ENCODE measurements at places on chromosomes 6 and 20.

DNA sequence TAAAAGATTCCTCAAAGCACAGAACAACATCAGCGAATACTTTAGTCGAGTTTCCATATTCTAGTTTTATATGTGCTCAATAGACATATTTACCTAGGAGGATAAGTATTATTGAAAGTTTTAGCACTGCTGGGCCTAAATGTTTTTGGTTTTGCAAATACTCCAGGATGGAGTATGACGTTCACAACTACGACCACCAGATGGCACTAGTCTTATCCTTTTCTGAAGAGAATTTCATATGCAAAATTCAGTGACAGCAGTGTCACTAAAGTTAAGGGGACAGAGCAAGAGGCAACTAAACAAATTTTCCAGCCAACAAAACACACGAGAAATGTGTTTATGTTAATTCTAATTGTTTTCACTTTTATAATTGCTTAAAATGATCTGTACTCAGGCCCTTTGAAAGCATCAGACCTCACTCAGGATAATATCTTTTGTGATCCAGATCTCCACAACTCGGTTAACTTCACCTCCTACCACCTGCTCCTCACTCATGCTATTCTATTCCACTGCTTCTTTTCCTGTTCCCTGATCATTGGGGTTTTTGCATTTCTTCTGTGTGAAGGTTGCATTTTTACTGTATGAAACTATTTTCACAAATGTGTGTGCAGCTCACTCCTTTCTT lies 220.8 kb downstream of the TRDN start:
- no peak for DNase-seq

- no peak for DNase-seq
Measured at GRCh38 chr20:8234580-8234979, 102.5 kb downstream of the PLCB1 start.

GRCh38 chr6:147204843-147205311 lies 660 bp downstream of the STXBP5 start:
- no peak for DNase-seq

GRCh38 chr6:22636452-22636851 lies 67.1 kb downstream of the HDGFL1 start:
- no peak for DNase-seq

DNA sequence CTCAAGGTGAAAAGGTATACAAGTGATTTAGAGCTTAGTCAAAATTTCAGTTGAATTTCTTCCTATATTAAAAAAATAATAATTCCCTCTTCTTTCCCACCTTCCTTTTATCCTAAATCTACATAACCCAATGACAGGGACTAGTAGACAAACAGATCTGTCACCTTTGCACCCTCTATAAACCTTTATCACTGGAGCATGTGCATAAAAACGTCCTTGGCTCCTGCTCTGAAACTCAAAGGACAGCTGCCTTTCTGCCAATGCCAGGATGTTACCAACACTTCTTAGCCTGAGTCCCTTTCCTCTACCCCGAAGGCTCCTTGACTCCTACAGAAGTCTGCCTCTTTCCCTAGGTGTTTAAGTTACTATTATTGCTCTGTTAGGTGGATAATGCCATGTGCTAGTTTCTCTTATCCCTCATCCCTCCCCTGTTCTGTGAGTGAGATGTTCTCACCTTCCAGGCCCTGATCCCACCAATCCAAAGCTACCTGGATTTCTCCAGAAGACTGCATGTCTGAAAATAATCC lies 4.3 kb downstream of the CLVS2 start:
- DNase-seq, result no peak

GRCh38 chr20:17345321-17345720 lies 118.5 kb downstream of the PCSK2 start:
- DNase-seq, result no peak

GRCh38 chr6:151566557-151566956 lies 72.7 kb downstream of the CCDC170 start:
- no peak for DNase-seq

GRCh38 chr6:106910999-106911949 lies 63.3 kb downstream of the CD24 start:
- no peak for DNase-seq

- no peak for DNase-seq
Measured at GRCh38 chr6:11198663-11199603, 33.5 kb downstream of the NEDD9 start.

DNA sequence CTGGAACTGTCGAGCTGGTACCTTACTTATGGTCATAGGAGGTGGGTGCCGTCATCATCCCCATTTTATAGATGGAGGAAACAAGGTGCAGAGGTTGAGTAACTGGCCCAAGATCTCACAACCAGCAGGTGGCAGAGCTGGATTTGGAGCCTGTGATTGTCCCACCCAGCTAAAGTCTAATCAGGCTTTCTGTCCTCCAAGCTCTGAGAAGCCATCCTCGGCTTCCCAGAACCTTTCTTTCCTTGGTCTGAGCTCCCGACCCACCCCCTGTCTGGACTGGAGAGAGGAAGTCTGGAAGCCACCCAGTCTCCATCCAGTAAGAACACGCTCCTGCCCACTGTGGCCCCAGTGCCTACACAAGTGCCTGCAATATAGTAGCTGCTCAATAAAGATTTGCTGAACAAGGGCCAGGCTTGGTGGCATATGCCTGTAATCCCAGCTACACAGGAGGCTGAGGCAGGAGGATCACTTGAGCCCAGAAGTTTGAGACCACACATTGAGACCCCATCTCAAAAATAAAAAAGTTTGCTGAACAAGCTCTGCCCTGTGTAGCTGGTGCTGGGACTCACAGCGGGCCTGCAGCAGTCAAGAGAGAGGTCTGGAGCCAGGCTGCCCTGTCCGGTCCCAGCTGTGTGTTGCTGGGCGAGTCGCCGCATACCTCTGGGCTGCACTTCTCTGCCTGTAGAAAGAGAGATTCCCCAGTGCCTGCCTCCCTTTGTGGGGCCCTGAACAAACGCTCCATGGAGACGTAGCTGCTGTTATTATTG lies 32.5 kb upstream of the DLGAP4 start:
- no peak for DNase-seq

- no peak for DNase-seq
Measured at GRCh38 chr20:59110607-59111006, 53.0 kb upstream of the ZNF831 start.

DNA sequence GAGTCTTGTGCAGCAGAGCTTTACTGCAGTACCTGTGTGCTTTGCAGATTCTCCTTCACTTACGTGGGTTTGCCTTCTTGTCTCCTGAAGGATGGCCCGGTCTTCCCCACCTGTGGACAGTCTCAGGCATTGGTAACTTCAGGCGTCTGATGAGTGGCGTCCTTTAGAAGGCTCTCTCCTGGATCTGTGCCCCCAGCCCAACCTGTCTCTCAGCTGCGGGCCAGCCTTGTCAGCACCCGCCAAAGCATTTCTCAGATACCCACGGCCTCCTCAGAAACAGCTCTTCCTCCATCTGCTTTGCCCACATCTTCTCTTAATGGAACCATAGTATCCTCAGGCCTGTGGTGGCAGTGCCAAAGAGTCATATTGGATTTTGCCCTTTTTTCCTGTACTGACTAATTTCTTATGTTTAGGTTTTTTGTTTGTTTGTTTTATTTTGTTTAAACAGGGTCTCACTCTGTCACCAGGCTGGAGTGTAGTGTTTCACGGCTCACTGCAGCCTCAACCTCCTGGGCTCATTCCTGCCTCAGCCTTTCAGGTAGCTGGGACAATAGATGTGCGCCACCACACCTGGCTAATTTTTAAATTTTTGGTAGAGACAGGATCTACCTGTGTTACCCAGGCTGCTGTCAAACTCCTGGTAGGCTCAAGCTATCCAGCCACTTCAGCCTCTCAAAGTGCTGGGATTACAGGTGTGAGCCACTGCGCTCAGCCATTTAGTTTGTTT lies 96.6 kb downstream of the ARID1B start:
- no peak for DNase-seq

DNA sequence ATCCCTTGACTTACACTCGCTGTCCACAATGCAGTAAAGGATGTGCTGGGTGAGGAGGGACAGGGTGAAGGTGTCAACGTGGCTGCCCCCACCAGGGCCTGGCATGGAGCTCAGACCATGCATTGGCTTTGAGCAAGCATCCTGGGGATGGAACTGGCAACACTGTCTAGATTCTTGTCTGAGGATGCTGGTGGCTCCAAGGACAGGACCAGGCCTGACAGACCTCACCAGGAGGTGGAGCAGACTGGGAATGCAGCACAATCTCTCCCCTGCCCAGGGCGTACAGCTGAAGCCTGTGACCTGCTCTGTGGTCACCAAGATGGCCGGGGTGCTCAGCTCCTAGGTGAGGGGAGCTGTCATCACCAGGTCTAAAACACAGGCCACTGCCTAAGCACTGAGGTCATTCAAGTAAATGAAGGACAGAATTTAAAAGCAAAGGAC lies 50.9 kb downstream of the MYH7B start:
- DNase-seq, result no peak

DNA sequence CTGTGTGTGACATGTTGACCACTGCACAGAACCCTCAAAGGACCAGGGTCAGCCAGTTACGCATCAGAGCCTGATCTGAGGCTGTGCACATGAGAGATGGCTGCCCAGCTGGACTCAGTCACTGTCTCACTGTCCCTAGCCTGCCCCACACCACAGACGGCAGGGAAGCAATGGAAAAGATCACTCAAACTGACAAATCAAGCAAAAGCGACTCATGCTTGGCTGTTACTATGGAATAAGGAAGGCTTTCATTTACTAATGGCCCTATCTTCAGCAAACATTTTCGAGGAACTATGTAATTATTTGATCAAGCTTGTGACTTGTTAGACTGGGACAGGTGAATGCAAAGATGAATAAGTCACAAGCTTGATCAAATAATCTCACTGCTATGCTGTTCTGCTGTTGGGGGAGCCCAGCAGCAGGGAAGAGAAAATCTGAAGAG lies 137.0 kb downstream of the SLC23A2 start:
- no peak for DNase-seq

- DNase-seq, result no peak
Measured at GRCh38 chr6:124536157-124536841, 425.9 kb upstream of the RNF217 start.

GRCh38 chr6:107600936-107601335 lies 111.0 kb downstream of the SOBP start:
- DNase-seq, result no peak

DNA sequence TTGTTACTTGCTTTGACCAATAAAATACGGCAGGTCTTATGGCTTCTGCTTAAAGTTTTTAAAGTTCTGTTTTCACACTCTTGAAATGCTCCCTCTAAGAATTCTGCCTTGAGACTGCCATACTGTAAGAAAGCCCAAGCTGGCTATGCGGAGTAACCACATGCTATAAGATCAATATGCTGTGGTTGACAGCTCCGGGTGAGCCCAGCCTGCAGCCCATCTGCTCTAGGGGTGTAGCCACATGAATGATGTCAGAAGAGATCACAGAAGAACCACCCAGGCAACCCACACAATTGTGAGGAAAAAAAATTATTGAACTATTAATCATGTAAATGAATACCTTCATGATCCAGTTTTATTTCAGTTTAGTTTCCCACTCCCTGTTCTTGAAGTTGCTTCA lies 26.1 kb upstream of the SH3BGRL2 start:
- DNase-seq, result no peak

- DNase-seq, result no peak
Measured at GRCh38 chr6:83193747-83194566, 800 bp downstream of the RWDD2A start.

- no peak for DNase-seq
Measured at GRCh38 chr6:11592294-11592906, 54.9 kb downstream of the TMEM170B start.

GRCh38 chr6:150334790-150335783 lies 33.7 kb upstream of the IYD start:
- DNase-seq, result no peak

- DNase-seq, result no peak
Measured at GRCh38 chr20:9427430-9428291, 86.7 kb upstream of the LAMP5 start.

GRCh38 chr20:29472606-29473005 lies 1784.9 kb upstream of the DEFB115 start:
- DNase-seq, result no peak

DNA sequence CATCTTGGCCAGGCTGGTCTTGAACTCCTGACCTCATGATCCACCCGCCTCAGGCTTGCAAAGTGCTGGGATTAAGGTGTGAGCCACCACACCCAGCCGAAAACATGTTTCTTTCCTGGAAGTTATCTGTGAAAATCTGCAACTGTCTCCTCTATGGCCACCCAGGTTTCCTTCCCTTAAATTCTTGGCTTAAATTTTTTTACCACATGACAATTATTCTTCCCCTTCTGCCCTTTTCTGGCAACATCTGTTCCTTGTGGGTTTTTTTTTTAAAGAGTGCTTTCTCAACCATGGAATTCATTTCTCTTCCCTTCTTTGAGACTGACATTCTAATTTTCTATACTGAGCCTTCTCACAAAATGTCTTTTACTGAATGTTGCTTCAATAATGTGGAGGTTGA lies 59.6 kb downstream of the DOK5 start:
- no peak for DNase-seq

GRCh38 chr20:15949391-15949790 lies 623.9 kb downstream of the KIF16B start:
- no peak for DNase-seq

GRCh38 chr20:20214757-20215275 lies 153.1 kb upstream of the INSM1 start:
- no peak for DNase-seq
